T47D (cell line): ENCODE measurements at places on chromosomes 4 and X.

- no peak for DNase-seq
Measured at GRCh38 chrX:121356139-121356849, 308.9 kb downstream of the GLUD2 start.

- DNase-seq, result no peak
Measured at GRCh38 chr4:161097821-161098220, 1066.0 kb downstream of the FSTL5 start.

- DNase-seq, result no peak
Measured at GRCh38 chr4:6622744-6623143, 17.7 kb upstream of the MRFAP1 start.

DNA sequence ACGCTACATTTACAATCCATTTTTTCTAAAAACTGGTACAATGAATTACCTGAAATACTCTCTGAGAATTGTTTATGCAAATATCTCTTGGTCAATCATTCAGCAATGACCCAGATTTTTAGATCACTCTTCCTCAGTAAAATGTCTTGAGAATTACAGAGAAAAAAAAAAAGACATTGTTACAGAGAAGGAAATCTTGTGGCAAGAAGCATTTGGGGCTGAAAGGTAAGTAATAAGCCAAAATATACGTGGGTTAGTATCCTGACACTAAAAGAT lies 19.6 kb upstream of the TET2 start:
- no peak for DNase-seq

DNA sequence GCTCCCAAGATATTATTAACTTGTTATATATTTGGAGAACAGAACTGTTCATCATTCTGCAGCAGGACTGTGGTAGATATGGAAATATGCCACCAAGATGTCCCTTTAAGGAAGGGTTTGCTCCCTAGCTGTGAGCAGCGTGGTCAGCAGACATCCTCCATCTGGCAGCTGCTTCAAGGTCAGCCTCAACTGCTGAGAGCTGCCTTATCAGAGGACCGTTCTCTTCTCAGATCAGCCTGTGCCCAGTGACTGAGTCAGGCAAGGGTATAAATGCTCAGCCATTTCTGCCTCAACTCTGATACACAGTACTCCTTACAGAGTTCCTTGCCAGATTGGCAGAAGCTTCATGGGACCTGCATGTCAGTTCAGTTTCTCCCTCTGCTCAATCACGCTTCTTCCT lies 63.4 kb upstream of the MAGEB2 start:
- no peak for DNase-seq

GRCh38 chrX:19129694-19130093 lies 7.4 kb upstream of the ADGRG2 start:
- DNase-seq, result no peak

DNA sequence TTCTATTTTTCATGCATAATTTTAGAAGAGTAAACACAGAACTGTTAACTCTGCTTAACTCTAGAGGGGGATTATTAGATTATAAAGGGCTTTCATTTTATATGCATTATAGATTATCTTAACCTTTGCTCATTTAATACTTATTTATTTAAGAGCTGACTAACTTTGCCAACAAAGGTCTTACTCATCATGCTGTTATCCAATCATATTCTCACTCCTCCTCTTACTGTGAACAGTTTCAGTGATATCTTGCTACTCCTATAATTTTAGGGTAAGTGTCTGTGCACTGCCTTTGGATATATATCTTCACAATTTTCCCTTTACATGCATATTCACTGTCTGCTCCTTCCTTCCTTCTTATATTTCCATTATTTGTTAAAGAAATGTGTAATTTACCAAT lies 1814.9 kb downstream of the STIM2 start:
- DNase-seq, result no peak

DNA sequence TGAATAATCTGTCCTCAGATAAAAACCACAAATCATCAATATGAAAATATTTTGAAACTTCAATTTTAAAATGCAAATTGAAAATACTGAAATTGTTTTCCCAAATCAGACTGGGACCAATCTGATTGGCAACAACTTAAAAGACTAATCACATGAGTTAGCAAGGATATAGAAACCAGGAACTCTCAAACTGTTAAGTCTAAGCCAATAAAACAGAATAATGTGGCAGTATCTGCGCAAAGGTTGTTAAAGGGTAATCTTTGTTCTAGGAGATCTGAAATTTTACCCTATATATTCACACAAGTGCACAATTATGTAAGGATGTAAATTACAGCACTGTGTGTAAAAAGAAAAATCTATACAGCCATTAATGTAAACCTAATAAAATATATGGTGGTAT lies 29.7 kb downstream of the EIF4E start:
- no peak for DNase-seq

DNA sequence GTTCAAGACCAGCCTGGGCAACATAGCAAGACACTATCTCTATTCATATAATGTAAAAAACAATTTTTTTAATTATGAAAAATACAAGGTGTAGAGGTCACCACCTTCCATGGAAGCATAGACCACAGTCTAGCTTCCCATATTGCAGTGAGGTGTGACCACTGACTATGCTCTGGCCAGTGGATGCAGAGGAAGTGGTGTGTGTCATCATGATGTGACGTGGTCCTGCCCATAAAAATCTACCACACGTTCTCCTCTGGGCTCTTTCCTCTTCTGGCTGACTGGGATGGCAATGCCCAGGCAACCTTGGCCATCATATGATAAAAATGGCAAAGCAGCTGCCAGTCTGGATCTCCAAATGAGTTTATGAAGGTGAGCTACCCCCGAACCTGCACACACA lies 65.7 kb downstream of the RBM47 start:
- no peak for DNase-seq

DNA sequence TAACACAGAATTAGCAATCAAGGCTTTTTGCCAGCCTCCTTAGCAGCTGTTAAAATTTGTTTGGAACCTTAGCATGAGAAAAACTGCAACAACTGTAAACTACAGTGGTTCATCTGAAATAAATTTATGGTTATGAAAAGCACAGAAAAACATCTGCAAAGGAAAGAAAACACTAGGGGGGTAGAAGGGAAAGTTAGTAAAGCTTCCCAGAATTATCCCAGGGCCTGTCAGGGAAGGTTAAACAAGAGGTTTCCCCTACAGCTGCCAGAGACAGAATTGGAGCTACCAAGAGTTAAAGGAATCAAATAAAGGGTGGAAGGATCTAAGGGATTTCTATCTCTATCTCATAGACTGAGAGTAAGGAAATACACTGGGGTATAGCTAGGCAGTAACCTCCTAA lies 234.7 kb upstream of the DIAPH2 start:
- no peak for DNase-seq

- no peak for DNase-seq
Measured at GRCh38 chr4:89257376-89257775, 50.2 kb downstream of the GPRIN3 start.

DNA sequence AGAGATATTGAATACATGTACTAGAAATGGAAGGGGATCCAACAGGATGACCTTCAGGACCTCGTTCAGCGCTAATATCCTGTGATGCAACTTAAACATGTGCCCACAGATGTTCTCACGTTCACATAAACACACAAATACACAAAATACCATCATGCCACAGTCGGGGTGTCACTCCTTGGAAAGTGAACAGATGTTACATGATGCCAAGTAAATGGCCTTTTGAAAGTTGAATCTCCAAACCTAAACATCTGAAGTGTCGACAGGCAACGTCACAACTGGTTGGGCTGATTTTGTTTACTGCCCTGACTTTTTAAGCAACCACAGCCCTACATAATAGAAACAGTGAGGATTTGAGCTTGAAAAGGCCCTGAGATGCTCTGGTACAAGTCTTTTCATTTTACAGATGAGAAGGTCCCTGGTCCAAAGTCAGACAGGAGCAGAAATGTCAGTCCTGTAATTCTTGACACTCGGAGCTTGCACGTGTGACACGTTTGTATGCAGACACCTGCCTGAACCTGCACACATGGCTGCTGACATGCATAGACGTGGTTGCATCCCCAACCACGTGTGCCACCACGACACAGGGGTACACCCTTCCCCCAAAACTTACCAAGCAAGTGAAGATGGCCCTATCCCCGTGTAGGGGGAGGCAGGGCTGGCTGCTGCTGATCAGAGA lies 23.5 kb upstream of the BCORL1 start:
- no peak for DNase-seq

- no peak for DNase-seq
Measured at GRCh38 chrX:143002206-143002605, 23.5 kb upstream of the SPANXN4 start.

- no peak for DNase-seq
Measured at GRCh38 chr4:64969081-64969480, 559.8 kb upstream of the TECRL start.

GRCh38 chrX:79412166-79412565 lies 45.0 kb upstream of the ITM2A start:
- DNase-seq, result no peak

DNA sequence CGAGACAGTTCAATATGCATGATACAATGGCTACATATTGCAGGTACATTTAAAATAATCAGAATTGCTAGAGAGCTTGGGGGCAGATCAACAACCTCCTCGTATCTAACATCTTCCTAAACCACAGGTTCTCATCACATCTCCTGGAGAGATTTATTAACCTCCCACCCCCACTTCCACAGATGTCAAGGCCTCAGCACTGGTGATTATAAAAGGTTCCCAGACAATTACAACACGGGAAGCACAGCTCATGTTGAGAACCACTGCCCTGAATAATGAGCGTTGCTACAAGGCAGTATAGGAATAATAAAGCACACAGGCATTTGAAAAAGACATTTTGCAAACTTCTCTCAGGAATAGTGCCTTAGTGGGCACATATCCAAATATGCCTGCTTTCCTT lies 42.8 kb downstream of the ELOVL6 start:
- no peak for DNase-seq

GRCh38 chr4:83329521-83330110 lies 5.0 kb downstream of the HPSE start:
- DNase-seq, result no peak

DNA sequence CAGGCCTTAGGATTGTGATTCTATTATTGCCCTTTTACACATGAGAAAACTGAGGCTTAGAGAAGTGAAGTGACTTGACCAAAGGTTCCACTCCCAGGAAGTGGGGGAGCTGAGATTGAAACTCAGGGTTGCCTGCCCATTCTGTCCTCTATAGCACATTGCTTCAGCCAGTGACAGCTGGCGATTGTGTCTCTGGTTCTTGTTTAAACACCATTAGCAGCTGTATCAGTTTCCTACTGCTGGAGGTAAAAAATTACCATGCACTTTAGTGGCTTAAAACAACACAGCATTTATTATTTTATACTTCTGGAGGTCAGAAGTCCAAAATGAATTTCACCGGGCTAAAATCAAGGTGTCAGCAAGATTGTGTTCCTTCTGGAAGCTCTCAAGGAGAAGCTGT lies 205.8 kb upstream of the MAMLD1 start:
- no peak for DNase-seq

GRCh38 chr4:116059361-116059760 lies 945.9 kb upstream of the NDST4 start:
- DNase-seq, result no peak

GRCh38 chrX:152020888-152021287 lies 46.4 kb upstream of the GABRE start:
- DNase-seq, result no peak

DNA sequence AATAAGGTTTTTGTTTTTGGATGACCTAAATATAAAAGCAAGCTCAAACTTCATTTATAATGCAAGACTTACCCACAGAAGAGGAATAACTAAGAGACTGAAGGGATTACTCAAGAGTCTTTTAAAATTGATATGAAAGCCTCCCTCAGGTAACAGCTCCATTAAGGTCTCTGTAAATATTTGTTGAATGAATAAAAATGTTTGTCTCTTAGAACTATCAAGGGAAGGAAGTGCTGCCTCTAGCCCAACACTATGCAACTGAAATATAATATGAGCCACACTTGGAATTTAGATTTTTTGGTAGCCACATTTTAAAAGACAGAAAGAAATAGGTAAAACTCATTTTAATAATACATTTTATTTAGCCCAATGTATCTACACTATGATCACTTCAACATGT lies 127.8 kb downstream of the SH3RF1 start:
- DNase-seq, result no peak

DNA sequence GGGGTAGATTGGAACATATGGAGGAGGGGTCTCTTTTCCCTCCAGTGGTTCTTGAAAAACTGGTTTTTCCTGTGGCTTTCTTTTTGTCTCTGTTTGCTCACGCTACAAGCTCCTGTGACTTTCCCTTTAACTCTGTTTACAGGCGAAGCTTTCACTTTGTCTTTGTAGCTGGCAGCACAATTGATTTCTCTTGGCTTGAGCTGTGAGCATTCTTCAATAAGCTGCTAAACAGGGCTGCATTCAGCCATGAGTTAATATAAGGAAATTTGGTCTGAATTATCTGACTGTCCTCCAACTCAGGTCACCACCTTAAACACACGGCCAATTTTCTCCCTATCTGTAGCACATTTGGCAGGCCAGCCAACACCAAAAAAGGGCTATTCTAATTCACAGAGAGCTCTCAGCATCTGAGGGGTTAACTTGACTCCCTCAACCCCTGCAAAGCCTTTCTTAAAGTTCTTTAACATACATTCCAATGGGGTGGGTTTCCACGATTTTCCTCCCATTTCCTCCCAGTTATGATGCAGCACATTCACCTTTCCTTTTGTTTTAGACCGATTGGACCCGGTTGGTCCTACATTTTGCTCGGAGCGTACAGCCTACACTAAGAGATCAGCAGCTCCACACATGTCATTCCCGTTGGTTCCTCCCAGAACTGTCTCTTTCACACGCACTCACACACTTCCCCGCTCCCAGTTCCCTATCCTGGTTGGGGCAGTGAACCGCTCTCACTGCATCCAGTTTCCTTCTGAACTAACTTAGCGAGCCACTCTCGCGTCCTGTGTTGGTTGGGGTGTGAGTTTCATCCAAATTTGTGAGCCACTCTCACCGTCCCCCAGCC lies 45.4 kb downstream of the UGT2A3 start:
- DNase-seq, result no peak

DNA sequence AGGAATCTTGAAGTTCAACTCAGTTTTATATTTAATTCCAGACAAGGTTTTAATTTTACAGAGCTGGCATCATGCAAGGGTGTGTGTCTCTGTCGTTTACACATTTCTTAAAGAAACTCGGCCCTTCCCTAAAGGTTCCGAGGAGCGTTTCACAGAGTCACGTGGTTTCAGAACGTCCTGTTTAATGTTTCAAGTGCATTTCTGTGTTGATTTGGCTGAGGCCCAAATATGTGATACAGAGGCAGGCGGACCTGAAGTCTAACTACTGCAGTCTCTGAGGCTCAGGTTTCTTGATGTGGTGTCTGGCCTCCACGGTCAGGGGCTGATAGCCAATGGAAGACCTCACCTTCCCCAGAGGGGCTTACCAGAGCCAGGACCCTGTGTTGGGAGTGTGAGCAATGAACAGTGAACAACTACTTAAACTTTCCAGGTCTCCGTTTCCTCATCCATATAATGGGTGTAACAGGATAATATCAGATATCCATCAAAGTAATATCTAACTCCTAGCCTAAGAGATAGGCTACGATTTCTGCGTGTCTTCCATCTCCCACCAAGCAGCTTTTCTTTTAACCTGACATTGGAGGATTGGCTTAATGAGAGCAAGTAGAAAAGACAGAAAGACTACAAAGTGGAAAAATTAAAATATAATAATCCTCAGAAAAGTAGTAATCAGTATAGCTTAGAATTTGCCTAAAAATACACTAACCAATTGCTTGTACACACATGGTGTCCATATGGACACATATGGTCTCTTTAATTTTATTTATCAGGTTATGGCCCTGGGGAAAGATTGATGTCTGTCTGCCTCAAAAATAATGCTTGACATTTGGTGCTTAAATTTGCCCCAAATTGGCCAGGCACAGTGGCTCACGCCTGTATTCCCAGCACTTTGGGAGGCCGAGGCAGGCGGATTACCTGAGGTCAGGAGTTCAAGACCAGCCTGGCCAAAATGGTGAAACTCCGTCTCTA lies 50.0 kb upstream of the TRIM2 start:
- no peak for DNase-seq
